Chondrocyte (in vitro differentiated cells): ENCODE measurements at places on chromosomes 1 and 21.

DNA sequence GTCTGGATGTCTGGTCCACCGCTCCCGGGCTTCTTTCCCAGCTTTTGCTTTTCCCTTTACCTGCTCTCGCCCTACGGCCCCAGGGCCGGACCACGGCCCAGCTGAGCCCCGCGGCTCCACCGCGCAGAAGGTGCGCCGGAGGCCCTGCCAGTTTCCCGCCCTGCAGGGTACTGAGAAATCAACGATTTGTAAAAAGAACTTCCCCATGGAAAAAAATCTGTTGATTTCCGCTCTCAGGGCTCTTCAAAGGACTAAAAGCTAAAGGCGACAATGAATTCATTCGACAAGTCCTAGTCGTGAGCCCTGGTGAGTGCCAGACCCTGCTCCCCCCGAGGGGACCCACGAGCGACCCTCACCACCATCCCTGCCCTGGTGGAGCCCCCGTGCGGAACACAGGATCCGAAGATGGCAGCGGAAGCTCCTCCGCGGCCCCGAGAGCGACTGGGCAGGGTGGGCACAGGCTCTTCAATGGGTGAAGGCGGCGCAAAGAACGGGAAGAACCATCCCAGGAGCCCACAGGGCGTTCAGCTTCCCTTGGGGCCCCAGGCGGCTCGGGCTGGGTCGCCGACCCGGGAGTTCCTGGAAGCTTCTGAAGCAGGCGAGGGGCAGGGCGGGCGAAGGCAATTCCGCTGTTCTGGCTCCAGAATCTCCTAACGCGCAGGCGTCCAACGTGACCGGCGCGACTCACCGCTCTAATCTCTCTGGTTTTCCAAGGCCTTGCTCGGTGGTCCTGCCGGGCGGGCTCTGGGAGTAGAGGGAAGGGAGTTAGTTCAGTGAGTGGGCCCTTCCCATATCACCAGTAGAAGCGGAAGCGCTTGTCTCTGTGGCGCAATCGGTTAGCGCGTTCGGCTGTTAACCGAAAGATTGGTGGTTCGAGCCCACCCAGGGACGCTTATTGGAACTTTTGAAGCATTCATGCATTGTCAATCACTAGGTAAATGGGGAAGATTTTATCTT is 6.6 kb upstream of the RNU1-2 start:
- H3K4me3 ChIP-seq: peak overlapping the region; percentile 69
- peak overlapping the region; percentile 45 for H3K27ac ChIP-seq
- H3K36me3 ChIP-seq: no peaks in the 10 kb centered on the region

GRCh38 chr21:44065428-44065827 is 41.8 kb upstream of the PWP2 start:
- DNase-seq: no peak
- H3K4me3 ChIP-seq: no peak overlapping the region
- H3K27ac ChIP-seq: no peak overlapping the region
- no peaks in the 10 kb centered on the region for H3K27me3 ChIP-seq

DNA sequence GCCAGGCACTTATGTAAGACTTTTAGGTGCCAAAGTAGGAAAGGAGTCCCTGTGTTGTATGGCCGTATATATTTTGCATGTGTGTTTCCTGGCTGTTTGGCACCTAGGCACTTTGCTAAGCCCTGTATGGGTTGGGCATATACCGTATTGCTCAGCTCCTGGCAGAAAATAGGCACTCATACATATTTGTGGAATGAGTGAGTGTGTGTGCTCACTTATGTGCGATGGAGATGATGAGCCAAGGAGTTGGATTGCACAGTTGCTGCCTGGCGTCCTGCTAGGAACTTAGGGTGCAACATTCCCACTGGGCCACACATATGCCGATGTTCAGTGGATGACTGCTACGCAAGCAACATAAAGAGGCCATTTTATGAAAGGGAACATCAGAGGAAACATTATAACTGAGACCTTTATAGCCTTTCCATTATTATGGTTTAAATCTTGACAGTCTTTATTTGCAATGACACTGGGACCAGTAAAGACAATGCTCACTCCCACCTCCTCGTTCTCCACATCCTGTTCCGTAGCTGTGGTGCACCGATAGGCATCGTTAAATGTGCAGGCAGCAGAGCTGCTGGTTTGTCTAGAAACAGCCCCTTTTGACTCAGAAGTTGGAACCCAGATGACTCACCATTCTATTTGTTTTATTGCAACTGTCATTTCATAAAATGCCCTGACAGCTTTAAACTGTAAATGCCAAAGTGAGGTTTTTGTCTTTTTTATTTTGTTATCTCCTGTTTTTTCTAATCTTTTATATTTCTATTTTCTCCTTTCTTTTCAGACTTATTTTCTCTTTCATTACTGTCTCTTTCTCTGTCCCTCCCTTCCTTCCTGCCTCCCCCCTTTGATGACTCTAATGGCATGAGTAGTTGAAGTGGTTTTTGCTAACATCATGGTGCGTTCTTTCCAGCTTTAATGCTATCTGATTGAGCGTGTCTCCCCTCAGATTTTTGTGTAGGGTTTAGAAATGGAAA is 36.1 kb downstream of the PEX14 start:
- peaks cover 58% of the 10 kb centered on the region for H3K4me1 ChIP-seq
- no peaks in the 10 kb centered on the region for H3K27me3 ChIP-seq
- H3K4me3 ChIP-seq: no peak overlapping the region
- no peaks in the 10 kb centered on the region for H3K36me3 ChIP-seq
- DNase-seq: no peak
- H3K27ac ChIP-seq: peak overlapping the region; percentile 90

DNA sequence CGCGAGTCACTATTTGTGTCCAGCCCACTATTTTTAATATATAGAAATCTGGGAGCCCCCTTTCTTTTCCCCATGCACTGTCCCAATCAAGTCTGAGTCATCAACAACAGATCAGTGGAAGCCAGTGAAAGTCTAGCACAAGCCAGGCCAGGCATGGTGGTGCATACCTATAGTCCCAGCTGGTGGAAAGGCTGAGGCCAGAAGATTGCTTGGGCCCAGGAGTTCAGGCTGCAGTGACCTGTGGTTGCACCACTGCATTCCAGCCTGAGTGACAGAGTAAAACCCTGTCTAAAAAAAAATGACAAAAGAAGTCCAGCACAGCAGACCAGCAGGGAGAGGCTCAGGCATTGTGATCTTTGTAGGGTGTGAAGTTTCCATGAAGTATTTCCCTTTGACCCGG is 9.0 kb upstream of the RPL5 start:
- H3K27me3 ChIP-seq: no peaks in the 10 kb centered on the region
- no peak overlapping the region for H3K4me3 ChIP-seq
- DNase-seq: no peak
- H3K36me3 ChIP-seq: no peaks in the 10 kb centered on the region
- peaks cover 2% of the 10 kb centered on the region for H3K4me1 ChIP-seq
- no peak overlapping the region for H3K27ac ChIP-seq

- no peaks in the 10 kb centered on the region for H3K27me3 ChIP-seq
- no peak overlapping the region for H3K4me3 ChIP-seq
- no peaks in the 10 kb centered on the region for H3K4me1 ChIP-seq
- no peak for DNase-seq
- H3K27ac ChIP-seq: no peak overlapping the region
Observed at GRCh38 chr1:6645018-6645417, 20.4 kb downstream of the THAP3 start.

GRCh38 chr1:179955287-179955680 is 674 bp downstream of the CEP350 start:
- H3K4me3 ChIP-seq: peak overlapping the region; percentile 90
- H3K4me1 ChIP-seq: peaks cover 33% of the 10 kb centered on the region
- no peaks in the 10 kb centered on the region for H3K36me3 ChIP-seq
- no peak for DNase-seq
- H3K27me3 ChIP-seq: no peaks in the 10 kb centered on the region
- H3K27ac ChIP-seq: peak overlapping the region; percentile 90

- H3K27me3 ChIP-seq: peaks cover 29% of the 10 kb centered on the region
- DNase-seq: no peak
- H3K27ac ChIP-seq: no peak overlapping the region
- H3K4me1 ChIP-seq: no peaks in the 10 kb centered on the region
Observed at GRCh38 chr1:114135786-114136185, 17.9 kb downstream of the SYT6 start.

GRCh38 chr1:110390096-110390495 is 730 bp downstream of the SLC16A4 start:
- no peak for DNase-seq
- H3K4me3 ChIP-seq: peak overlapping the region; percentile 69
- H3K27ac ChIP-seq: peak overlapping the region; percentile 93
- H3K36me3 ChIP-seq: peaks cover 2% of the 10 kb centered on the region
